ENCODE measurements at places on chromosomes 2 and 18. TPM values are rescaled to one million over a fixed set of nuclear protein-coding genes. Genes with fewer than 3 reads are reported as not detected.

DNA sequence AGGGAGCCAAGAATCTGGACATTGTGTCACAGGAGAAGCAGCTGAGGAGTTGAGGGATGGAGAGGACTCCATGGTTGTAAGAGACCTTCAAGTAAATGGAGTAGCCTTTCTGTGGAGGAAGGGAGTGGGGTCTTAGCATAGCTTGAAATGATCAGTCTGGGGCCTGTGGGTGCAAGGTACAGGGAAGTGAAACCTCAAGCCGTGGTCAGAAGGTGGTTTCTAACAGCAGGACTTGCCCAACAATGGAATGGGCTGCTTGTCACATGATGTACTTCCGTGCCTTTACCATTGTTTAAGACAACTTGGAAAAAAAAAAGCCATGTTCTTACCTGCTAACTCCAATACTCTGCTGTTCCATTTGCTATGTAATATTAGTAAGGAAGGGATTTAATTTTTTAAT, 140.7 kb downstream of the LDLRAD4 start:
- DNase-seq: no peak

DNA sequence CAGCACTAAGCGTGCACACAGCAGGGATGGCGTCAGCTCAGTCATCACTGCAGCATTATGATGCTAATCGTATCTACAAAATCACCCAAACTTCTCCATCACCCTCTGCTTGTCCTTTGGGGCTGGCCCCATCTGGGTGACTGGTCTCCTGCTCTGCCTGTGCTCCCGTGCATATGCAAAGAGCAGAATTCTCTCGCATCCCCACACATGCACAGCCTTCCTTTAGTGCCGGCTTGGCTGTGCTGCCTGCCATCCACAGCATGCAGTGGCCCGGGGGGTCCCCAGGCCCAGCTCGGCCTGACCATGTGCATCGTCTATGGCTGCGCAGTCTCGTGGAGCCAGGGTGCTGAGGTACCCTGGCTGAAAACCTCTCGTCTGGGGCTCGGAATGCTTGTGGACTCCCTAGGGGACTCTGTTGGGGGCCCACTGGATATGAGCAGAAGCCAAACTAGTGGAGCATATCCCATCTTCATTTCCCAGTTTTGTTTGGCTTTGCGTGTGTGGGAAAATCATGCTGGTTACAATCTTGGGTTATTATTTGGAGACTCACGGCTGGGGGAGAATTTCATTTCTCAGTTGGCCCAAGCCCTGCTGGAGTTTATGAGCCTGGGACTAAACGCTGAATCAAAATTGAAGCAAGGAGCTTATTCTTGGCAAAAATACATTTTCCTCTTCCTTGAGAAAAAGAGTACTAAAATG, 70.9 kb upstream of the HS6ST1 start:
- DNase-seq: no peak

DNA sequence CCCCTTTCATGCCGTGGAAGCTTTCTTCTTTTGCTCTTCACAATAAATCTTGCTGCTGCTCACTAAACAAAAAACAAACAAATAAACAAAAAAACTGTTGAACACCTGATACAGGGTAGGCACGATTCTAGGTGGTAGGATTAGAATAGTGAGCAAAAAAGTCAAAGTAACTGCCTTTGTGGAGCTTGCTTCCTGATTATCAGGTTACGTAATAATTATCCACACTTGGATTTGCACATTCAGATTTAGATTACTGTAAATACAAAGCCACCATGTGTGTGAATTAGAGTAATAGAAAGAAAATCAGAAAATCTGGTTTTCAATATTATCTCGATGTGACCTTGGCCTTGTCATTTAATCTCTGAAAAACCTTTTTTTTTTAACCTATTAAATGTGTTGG, 307.1 kb downstream of the NRXN1 start:
- no peak for DNase-seq

DNA sequence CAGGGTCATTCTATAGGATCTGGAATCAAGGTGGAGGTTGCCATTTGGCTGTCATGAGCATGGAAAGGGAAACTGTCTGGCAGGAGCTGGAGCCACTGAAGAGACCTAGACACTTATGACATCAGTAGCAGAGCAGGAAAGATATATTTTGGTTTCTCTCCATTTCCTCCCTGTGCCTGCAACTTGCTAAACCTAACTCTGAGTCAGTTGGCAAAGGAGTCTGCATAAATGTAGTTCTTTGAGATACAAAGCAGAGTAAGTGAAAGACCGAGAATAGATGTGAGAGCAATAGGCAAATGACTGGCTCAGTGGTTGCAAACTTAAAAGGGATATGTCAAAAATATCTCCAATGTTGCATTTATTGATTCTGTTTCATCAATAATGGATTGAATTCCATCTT, 757.7 kb downstream of the KCNJ3 start:
- DNase-seq: no peak

DNA sequence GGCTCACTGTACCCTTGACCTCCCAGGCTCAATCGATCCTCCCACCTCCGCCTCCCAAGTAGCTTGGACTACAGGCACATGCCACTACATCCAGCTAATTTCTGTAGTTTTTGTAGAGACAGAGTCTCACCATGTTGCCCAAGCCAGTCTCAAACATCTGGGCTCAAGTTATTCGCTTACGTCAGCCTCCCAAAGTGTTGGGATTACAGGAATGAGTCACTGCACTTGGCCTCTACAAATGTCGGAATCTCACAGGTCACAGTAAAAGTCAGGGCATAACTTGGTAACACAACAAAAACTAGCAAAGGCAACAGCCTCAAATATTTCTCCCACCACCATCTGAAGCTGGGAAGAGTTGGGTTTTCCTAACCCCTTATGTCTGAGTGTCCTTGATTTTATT, 25.3 kb downstream of the SCG2 start:
- no peak for DNase-seq

- no peak for DNase-seq
Measured at GRCh38 chr2:120463996-120464395, 118.1 kb downstream of the INHBB start.

GRCh38 chr2:241071677-241072111, 30.4 kb downstream of the MTERF4 start:
- no peak for DNase-seq

DNA sequence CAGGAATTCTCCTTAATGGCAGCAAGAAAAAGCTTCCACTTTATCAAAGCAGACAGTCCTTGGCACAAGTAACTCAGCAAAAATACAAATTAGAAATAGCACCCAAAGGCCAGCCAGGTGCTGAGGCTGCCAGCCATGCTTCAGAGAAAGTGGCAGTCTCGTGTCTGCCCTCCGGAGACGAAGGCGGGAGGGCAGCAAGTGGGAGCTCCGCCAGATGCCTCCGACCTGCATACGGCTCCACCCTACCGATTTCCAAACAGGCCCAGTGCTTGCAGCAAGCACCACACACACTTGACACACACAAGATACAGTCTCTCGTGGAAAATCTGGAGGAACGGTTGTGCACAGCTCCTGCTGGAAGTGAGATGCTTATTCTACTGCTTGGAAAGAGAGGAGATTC, 134.9 kb upstream of the REV1 start:
- DNase-seq: no peak

DNA sequence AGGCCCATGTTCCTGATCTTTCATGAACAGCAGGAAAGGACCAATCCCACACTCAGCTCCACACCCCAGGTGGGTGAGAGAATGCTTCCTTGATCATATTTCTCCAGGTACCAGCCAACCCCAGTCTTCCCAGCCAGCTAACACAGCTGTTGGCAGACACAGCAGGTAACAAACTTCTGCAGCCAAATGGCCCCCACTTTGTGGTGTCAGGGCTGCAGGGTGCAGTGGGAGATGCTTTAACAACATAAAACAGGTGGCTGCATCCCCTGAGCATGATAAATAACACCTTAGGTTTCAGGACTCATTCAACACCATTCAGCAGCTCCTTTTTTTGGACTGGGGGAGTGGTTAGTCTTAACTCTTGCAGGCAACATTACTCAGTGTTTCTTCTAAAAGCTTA, 76.7 kb upstream of the ACAA2 start:
- DNase-seq: no peak

GRCh38 chr2:80105015-80105640, 199.4 kb downstream of the LRRTM1 start:
- DNase-seq: no peak

DNA sequence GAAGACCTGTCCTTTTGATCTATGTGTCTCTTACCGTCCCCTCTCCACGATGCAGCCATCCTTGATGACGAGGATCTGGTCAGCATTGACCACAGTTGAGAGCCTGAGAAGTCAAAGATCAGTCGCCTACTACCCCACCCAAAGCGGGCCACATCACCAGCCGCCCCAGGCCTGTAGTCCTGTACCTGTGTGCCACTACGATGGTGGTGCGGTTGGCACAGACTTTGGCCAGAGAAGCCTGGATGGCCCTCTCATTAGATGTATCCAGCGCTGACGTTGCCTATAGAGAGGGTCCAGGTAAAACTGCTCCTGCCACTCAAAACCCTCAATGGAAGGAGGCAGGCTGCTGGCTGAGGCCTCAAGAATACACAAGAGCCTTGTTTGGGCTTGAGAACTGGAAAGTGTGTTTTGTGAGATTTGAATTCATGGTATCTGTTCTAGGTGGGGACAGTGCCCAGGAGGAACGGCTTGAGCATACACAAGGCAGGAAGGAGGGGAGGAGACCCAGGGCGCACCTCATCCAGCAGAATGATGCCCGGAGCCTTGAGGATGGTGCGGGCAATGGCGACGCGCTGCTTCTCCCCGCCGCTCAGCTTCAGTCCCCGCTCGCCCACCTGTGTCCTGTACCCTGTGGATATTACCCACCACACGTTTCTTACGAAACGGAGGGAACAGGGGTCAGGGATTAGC, 3.8 kb downstream of the ZFAND2B start:
- DNase-seq: no peak

GRCh38 chr2:98458207-98458606, 13.5 kb downstream of the INPP4A start:
- DNase-seq: no peak

- DNase-seq: no peak
Measured at GRCh38 chr2:38561691-38562090, 41.0 kb downstream of the HNRNPLL start.

GRCh38 chr2:12817870-12818269, 101.1 kb downstream of the TRIB2 start:
- DNase-seq: no peak

The GPAT2 gene
- 1.3 TPM for total RNA-seq

The SH3RF3 gene
- total RNA-seq: 1.1 TPM
